Left colon (tissue), 2 donors: ENCODE measurements at places on chromosomes 1 and 21. TPM values are rescaled to one million over a fixed set of nuclear protein-coding genes. Genes with fewer than 3 reads are reported as not detected.

DNA sequence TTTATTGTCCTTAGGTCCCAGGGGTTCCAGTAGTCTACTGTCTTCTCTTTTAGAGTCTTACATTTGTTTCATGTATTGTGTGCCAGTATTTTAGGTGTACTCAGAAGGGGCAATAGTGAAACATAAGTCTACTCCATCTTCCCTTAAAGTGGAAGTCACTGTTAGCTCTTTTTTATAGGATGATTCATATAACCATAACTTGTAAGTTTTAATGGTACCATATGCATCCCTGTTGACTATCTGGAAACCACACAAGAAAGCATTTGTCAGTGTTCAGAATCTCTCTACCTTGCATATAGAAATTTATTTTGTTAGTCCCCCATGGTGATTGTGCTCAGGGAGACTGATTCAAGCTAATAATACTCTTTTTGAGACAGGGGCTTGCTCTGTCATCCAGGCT lies 149.9 kb downstream of the HS2ST1 start:
- no peak for DNase-seq

- DNase-seq: no peak
These were observed 32.6 kb upstream of the LAMC1 start for GRCh38 chr1:182990413-182991144.

DNA sequence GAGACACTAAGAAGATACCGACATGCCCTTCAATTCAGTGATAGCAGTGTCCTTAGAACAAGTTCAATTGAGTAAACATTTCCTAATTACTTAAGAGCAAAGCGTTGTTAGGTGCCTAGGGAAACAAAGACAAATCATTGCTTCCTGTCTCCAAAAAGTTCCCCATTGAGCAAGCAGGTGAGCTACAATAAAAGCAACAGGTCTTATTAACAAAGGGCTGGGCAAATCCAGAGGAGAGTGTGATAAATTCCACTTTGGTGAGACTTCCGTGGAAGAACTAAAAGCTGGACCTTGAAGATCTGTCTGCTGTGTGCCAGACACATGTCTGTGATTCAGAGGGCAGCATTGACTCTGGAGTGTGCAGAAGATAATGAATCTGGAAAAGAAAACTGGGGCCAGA lies 1.9 kb upstream of the TUT4 start:
- DNase-seq: no peak

DNA sequence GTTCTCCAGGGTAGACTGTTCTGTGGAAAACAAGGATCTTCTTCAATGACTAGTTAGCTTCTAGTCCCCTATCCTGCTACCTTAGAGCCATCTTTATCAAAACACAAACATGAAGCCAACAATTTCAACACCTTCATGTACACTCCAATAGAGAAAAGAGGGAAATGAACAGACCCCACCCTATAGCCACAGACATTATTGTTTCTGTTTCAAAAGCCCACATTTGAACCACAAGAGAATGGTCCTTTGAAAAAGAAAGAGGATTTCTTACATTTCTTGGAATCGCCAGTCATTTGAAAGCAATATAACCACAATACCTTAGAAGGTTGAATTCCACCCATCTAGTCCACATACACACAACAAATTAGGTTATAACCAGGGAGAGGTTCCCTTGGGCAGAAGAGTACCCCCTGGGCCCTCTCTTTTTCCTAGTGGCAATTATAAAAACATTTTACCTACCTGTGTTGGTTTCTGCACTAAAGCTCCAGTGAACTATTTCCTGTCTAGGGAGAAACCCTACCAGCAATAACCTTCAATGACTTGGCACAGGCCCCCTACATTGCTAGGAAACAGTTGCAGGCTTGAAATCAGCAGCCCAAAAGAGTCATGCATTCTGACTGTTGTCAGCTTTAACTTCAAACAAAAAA lies 2.7 kb upstream of the LPGAT1 start:
- DNase-seq: no peak

DNA sequence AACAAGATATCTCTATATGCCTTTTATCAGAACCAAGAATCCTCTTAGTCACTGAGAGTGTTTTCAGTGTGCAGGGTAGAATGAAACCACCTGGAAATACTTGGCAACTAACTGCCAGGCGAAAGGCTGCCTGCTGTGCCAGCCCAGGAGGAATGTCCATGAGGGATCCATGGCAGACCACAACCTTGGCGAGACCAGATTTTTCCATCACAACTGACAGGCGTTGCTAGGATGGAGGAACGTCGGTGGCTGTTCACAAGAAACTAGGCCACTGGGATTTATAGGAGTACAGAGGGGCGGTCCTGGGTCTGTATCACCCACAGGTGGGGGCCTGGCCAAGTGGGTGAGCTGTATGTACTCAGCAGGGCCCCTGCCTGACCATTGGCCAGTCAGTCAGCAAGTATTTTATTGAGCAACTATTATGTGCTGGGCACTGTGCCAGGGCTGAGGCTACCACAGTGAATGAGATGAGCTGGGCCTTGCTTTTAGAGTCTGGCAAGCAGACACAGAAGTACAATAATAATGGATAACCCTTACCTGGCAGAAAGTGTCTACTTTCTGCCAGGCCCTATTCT lies 199.4 kb downstream of the FOXD2 start:
- no peak for DNase-seq

GRCh38 chr1:235024711-235025421 lies 103.8 kb downstream of the TOMM20 start:
- DNase-seq: no peak

Gene SLC6A9
- 35.3 TPM for total RNA-seq

Gene SFN
- 348 TPM for total RNA-seq

Gene CTSS
- total RNA-seq: 576 TPM

Gene GJB5
- not detected for total RNA-seq

Gene CYP2J2
- 31.1 TPM for total RNA-seq

Gene FCGR2B
- 5.1 TPM for total RNA-seq

Gene ASAP3
- 33.9 TPM for total RNA-seq
